ENCODE measurements at places on chromosomes 6 and 20. TPM values are rescaled to one million over a fixed set of nuclear protein-coding genes. Genes with fewer than 3 reads are reported as not detected.

Gene GPLD1
- total RNA-seq, result 0.99 TPM

Gene F13A1
- not detected for total RNA-seq

Gene BPIFA1
- total RNA-seq, result not detected

Gene TFAP2A
- total RNA-seq, result not detected

Gene LAMA4
- not detected for total RNA-seq

Gene RTN4IP1
- total RNA-seq, result 6.6 TPM

Gene VSX1
- not detected for total RNA-seq

Gene HLA-DPA1
- total RNA-seq, result 45.8 TPM

Gene FKBP5
- total RNA-seq, result 70.1 TPM

Gene RPP40
- total RNA-seq, result 15.5 TPM

Gene TPBG
- total RNA-seq, result 0.10 TPM

Gene AIF1
- total RNA-seq, result 117 TPM

Gene GLYATL3
- not detected for total RNA-seq

Gene ADGRF5
- not detected for total RNA-seq

Gene CST11
- not detected for total RNA-seq

Gene PAQR8
- 8.0 TPM for total RNA-seq

GRCh38 chr6:84976526-84977362 is 212.3 kb upstream of the TBX18 start:
- DNase-seq, result no peak

DNA sequence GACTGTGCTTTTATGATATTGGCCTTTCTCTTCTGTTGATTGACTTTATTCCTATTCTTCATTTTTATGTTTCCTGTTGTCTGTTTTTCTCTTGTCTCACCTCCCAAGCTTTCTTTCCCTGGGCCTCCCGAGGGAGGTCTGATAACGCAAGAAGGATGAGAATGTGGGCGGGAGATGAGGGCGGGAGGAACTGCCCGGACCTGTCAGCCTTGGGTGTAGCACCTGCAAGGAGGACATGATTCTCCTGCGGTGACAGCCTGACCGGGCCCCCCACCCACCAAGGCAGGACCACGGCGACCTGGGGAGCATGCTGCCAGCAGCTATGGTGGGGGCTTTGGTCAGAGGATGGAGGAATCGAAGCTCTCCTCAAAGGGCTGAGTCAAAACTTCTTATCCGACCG is 86.9 kb downstream of the PLEKHG1 start:
- no peak for DNase-seq

- no peak for DNase-seq
Observed at GRCh38 chr20:51373713-51374455, 168.6 kb downstream of the NFATC2 start.

GRCh38 chr6:14079433-14079832 is 38.1 kb upstream of the CD83 start:
- no peak for DNase-seq

- peak; percentile 18 for DNase-seq
Observed at GRCh38 chr6:129621252-129621651, 88.7 kb downstream of the ARHGAP18 start.

- DNase-seq, result no peak
Observed at GRCh38 chr6:41967312-41968287, 26.0 kb upstream of the CCND3 start.

GRCh38 chr20:19786311-19786710 is 28.3 kb downstream of the RIN2 start:
- no peak for DNase-seq

GRCh38 chr6:143135325-143135724 is 74.6 kb downstream of the AIG1 start:
- DNase-seq, result no peak

GRCh38 chr20:63119121-63119962 is 96.6 kb downstream of the YTHDF1 start:
- DNase-seq, result no peak

- DNase-seq, result no peak
Observed at GRCh38 chr6:22826961-22827360, 257.6 kb downstream of the HDGFL1 start.

DNA sequence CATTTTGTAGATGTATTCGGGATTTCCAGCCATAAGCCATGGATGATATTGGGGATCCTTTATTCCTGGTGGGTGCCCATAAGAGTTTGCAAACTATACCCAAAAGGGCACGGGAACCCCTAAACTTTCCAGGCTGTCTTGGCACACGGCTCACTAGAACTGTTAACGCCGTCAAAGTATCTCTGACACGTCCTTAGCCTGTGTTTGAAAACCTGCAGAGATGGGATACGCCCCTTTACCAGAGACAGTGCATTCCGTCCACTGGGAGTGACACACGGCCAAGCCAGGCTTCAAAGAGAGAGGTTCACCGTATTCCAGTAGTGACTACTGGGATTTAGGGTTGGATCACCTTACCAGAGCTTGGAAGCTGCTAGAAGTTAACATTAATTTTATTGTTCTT is 95.0 kb downstream of the THBS2 start:
- DNase-seq, result no peak

- no peak for DNase-seq
Observed at GRCh38 chr20:58056021-58056591, 172.3 kb downstream of the ANKRD60 start.

DNA sequence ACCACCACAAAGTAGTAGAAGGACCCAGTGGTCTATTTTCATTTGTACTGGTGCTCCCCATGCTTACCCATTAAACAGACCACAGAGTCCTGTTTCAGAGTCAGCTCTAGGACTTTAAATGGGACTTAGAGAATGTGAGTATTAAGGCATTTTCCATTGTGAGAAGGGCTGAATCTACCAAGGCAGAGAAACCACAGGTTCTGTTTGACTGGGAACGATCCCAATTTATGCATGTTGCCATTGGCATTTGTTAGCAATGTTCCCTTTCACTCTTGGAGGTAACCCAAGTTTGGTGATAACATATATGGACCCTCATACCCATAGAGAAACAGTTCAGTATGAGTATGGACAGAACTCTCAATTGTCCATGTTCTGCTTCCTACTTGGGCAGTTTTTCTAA is 672.8 kb downstream of the KIF16B start:
- DNase-seq, result no peak

- DNase-seq, result no peak
Observed at GRCh38 chr6:75800133-75800532, 51.1 kb downstream of the MYO6 start.

DNA sequence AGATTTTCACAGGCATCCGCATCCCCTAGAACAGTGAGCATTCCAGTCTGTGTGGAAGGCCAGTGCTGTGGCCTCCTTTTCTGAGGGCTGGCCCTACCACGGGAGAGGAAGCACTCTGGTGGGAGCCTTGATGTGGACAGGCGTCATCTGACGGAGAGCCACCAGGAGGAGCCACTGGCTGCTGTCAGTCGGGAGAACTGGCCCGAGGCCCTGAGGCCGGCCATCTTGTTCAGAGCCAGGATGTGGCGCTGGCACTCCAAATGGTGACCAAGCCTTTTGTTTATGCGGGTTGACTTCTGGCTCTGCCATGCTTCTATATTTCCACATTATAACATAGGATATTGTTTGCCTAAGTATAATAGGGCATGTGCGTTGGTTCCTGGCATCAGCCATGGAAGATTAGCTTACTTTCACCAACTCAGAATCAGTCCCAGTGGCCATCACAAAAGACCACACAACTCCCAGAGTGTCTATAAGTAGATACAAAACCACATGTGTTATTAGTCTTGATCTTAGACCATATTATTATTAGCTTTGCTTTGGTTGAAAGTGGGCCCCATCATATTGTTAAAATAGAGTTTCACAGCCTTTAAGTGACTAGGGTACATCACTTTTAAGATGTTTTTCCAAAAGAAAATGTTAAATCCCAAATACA is 273.9 kb upstream of the TAB2 start:
- no peak for DNase-seq

GRCh38 chr6:54053881-54054391 is 57.3 kb upstream of the MLIP start:
- no peak for DNase-seq

DNA sequence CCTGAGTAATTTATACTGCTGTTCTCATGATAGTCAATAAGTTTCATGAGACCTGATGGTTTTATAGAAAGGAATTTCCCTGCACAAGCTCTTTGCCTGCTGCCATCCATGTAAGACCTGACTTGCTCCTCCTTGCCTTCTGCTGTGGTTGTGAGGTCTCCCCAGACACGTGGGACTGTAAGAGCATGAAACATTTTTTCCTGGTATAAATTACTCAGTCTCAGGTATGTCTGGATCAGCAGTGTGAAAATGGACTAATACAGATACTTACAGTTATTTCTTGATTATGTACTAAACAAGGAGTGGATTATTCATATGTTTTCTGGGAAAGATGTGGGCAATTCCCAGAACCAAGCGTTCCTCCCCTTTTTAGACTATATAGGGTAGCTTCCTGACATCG is 1.9 kb upstream of the TRIM38 start:
- peak; percentile 50 for DNase-seq

- no peak for DNase-seq
Observed at GRCh38 chr20:29744071-29744470, 1513.4 kb upstream of the DEFB115 start.

DNA sequence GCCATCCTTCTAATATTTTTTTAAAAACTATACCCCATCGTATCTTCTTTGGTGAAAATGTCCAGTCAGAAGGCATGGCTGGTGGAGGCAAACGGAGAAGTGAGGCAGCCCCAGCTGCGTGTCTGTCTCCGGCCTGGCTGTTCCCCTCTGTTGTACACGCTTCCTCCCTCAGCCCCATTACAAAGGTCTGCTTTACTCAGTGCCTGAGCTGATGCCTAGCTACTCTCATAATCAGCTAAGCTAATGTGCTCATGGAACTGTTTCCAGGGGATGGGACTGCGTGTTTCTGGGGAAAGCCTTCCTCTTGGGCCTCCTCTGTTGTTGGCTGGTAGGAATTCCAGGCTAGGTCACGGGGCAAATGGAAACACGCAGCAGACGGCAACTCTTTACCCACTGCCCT is 67.3 kb downstream of the PPP1R3G start:
- no peak for DNase-seq

- DNase-seq, result peak; percentile 55
Observed at GRCh38 chr20:63850689-63851547, 10.4 kb upstream of the ABHD16B start.

DNA sequence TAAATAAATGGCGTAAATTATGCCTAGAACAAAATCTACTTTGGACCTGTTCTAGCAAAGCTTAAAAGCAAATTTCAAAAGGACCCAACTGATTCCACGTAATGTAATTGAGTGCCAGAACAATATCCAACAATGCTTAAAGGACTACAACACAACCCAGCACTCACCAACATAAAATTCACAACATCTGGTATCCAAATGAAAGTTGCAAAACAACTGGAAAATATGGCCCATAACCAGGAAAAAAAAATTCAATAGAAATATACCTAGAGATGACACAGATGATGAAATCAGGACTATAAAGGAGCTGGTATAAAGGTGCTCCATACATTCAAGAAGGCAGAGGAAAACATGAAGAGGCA is 14.1 kb downstream of the TUBB2B start:
- DNase-seq, result no peak

GRCh38 chr20:59333951-59334350 is 33.5 kb downstream of the EDN3 start:
- DNase-seq, result no peak

GRCh38 chr6:98146656-98147055 is 687.7 kb upstream of the POU3F2 start:
- no peak for DNase-seq

- no peak for DNase-seq
Observed at GRCh38 chr6:139965393-139965792, 590.9 kb upstream of the CITED2 start.

- DNase-seq, result no peak
Observed at GRCh38 chr6:99745651-99746050, 139.0 kb downstream of the PRDM13 start.

GRCh38 chr6:128870746-128871145 is 12.2 kb upstream of the LAMA2 start:
- no peak for DNase-seq

DNA sequence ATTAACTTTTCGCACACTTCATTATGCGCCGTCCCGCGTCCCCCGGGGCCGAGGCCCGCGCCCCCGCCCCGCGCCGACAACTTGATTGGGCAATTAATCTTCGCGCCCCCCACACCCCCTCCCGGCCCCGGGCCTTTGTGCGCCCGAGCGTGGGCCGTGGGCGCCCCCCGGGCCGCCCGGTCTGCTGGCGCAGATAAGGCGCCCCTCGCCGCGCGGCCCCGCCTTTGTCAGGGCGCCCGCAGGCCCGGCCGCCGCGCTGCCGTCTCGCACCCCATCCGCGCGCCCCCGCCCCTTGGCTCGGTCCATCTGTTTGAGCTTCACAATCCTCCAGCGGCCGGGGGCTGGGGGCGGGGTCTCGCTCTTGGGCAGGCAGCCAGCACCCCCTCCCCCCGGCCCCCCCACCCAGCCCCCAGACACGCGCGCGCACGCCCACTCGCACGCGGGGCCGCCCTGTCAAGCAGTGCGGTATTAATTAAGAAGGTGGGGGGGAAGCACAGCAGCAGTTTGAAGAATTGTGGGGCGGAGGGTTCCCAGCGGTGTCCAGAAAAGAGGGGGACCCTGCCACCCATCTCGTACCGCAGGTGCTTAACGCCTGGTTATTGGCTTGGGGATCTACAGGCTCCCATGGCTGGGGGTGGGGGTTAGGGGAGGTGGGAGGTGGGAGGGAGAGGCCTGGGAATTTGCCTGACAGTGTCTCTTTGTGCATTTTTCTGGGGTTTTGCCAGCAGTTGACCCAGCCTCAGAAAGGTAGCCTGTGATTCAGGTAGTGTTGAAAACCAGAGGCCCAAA is 34.6 kb upstream of the SCRT2 start:
- no peak for DNase-seq

- no peak for DNase-seq
Observed at GRCh38 chr6:121856296-121856695, 420.9 kb downstream of the GJA1 start.

GRCh38 chr6:51842804-51843378 is 244.5 kb downstream of the PKHD1 start:
- DNase-seq, result no peak
